H9 (cell line): ENCODE measurements at places on chromosomes 6 and 20. TPM values are rescaled to one million over a fixed set of nuclear protein-coding genes. Genes with fewer than 3 reads are reported as not detected.

GRCh38 chr20:52294106-52294628 lies 102.6 kb upstream of the ZFP64 start:
- no peaks in the 10 kb centered on the region for H3K36me3 ChIP-seq
- H3K4me1 ChIP-seq, result no peaks in the 10 kb centered on the region
- H3K27ac ChIP-seq, result no peak overlapping the region
- no peaks in the 10 kb centered on the region for H3K27me3 ChIP-seq
- no peak overlapping the region for H3K4me3 ChIP-seq

GRCh38 chr6:81762132-81762531 lies 9.7 kb upstream of the TENT5A start:
- no peak for DNase-seq
- H3K4me3 ChIP-seq, result no peak overlapping the region
- H3K36me3 ChIP-seq, result no peaks in the 10 kb centered on the region

Gene TOX2
- total RNA-seq, result 1.7 and 2.0 TPM in 2 replicates

Gene FAM209B
- total RNA-seq, result 0.33 and 0.92 TPM in 2 replicates

Gene PCK1
- total RNA-seq, result not detected in 2 replicates

- no peak for DNase-seq
- no peaks in the 10 kb centered on the region for H3K4me1 ChIP-seq
- H3K36me3 ChIP-seq, result no peaks in the 10 kb centered on the region
- H3K27ac ChIP-seq, result no peak overlapping the region
These were observed 794.3 kb downstream of the PHF3 start for GRCh38 chr6:64429926-64430325.

Gene DAAM2
- 1.0 and 1.1 TPM in 2 replicates for total RNA-seq

- H3K4me3 ChIP-seq, result no peak overlapping the region
- H3K36me3 ChIP-seq, result no peaks in the 10 kb centered on the region
- no peaks in the 10 kb centered on the region for H3K4me1 ChIP-seq
These were observed 7.8 kb upstream of the DUSP22 start for GRCh38 chr6:284486-284885.

Gene OXT
- 0.64 TPM in 1 of 2 replicates, not detected in the other for total RNA-seq

GRCh38 chr20:45487231-45487635 lies 17.7 kb downstream of the WFDC2 start:
- peak overlapping the region; percentile 59 for H3K4me3 ChIP-seq
- H3K27ac ChIP-seq, result no peak overlapping the region
- no peaks in the 10 kb centered on the region for H3K36me3 ChIP-seq
- peaks cover 7% of the 10 kb centered on the region; the same call in 1 of the 2 replicates for H3K4me1 ChIP-seq
- H3K27me3 ChIP-seq, result no peaks in the 10 kb centered on the region

GRCh38 chr6:16964553-16965499 lies 137.0 kb upstream of the STMND1 start:
- no peak overlapping the region for H3K27ac ChIP-seq
- H3K36me3 ChIP-seq, result no peaks in the 10 kb centered on the region
- no peak overlapping the region; the same call in 2 of the 3 replicates for H3K4me3 ChIP-seq
- peak; percentile 91 for DNase-seq
- H3K27me3 ChIP-seq, result no peaks in the 10 kb centered on the region
